Pancreas (tissue), 10 donors: ENCODE measurements at places on chromosomes 3 and 15. TPM values are rescaled to one million over a fixed set of nuclear protein-coding genes. Genes with fewer than 3 reads are reported as not detected.

ESYT3 gene
- 2.8 TPM for total RNA-seq

DNA sequence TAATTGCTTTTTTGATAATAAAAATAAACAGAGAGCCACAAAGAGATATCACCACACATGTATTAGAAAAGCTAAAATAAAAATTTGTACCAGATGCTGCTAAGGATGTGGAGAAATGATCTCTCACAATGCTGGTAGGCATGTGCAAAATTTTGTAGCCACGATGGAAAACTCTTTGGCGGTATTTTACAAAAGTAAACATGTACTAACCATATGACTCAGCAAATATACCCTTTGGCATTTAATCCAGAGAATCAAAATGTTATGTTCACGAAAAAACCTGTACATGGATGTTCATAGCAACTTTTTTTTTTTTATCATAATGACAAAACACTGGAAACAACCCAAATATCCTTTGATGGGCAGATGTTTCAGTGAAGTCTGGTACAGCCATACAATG lies 261.2 kb downstream of the LPP start:
- no peak overlapping the region for H3K4me3 ChIP-seq
- H3K27me3 ChIP-seq = no peaks in the 10 kb centered on the region
- no peaks in the 10 kb centered on the region for H3K4me1 ChIP-seq
- H3K36me3 ChIP-seq = no peaks in the 10 kb centered on the region

GRCh38 chr3:157443905-157444796 lies 7.5 kb downstream of the PTX3 start:
- H3K4me3 ChIP-seq = no peak overlapping the region
- no peaks in the 10 kb centered on the region for H3K36me3 ChIP-seq
- DNase-seq = no peak
- H3K27me3 ChIP-seq = no peaks in the 10 kb centered on the region
- H3K27ac ChIP-seq = no peak overlapping the region

GRCh38 chr3:27353221-27353620 lies 16.0 kb downstream of the NEK10 start:
- H3K4me1 ChIP-seq = no peaks in the 10 kb centered on the region
- H3K27ac ChIP-seq = no peak overlapping the region
- no peaks in the 10 kb centered on the region for H3K36me3 ChIP-seq
- DNase-seq = no peak

- DNase-seq = no peak
- H3K4me1 ChIP-seq = no peaks in the 10 kb centered on the region
- H3K36me3 ChIP-seq = no peaks in the 10 kb centered on the region
- H3K27ac ChIP-seq = no peak overlapping the region
- no peaks in the 10 kb centered on the region for H3K27me3 ChIP-seq
These were observed 502.3 kb downstream of the SHQ1 start for GRCh38 chr3:72345980-72346379.
